ENCODE measurements at places on chromosomes 5 and 9.
A peak's percentile ranks its signal among the peaks of the same experiment; 100 is the strongest.

GRCh38 chr9:20508242-20508641, 114.1 kb downstream of the MLLT3 start:
- DNase-seq = no peak

DNA sequence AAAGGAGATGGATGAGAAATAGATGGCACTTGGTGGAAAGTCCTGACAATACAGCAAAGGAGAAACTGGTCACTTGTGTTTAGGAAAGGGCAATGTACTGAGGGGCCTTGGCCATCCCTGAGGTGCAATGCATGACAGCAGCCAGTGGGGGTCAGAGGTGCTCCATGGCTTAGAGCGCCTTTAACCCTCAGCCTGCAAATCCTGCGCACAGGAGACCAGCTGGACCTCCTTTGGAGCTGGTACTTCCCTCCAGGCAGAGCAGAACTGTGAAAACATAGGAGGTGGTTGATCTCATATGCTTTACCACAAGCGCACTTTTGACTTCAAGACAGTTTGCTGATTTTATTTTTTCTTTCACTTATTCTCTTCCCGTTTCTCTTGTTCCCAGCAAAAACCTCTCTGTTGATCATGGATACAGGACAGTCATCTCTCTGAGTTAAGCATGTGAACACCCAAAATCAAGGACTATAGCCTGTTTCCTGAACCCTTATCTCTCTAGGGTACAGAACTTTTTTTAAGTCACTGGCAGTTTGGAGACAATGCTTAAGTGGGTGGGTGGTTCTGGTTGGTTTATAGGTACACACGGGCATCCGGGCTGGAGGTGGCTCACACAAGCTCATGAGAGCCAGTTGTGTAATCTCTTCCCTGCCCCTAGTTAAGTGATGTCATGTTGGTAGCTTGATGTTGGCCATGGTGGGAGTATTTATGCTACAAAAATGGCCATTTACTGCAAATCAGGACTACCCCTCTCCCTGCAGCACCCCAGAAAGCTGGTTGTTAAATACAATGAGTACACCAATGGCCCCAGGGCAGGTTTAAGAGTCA, 37.6 kb upstream of the ANKRD55 start:
- peak; percentile 79 for DNase-seq

- DNase-seq = no peak
These were observed 90.5 kb upstream of the DNAH5 start for GRCh38 chr5:14034963-14035362.

GRCh38 chr5:172347496-172348052, 64.0 kb upstream of the UBTD2 start:
- no peak for DNase-seq

GRCh38 chr5:131230406-131230805, 33.4 kb upstream of the CDC42SE2 start:
- DNase-seq = no peak

Data from activated naive CD4-positive, alpha-beta T cell treated with Interleukin-2 at 50 U/mL for 16 hours (primary cell).